ENCODE measurements at places on chromosomes 4 and X. TPM values are rescaled to one million over a fixed set of nuclear protein-coding genes. Genes with fewer than 3 reads are reported as not detected.

DNA sequence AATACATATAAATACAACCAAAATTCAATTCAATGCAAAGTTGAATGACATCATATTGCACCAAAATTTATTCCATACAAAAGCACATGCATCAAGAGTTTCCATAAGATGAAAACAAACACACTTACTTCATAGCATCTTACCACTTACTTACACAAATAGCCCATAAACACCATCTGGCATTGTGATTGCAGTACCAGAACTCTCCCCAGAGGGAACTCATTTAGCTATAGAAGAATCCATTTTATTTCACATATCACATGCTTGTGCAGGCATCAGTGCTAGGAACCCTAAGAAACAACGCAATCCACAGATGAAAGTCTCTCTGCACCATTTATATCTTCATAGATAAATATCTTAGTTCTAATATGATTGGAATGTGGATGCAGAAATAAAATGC is 77.9 kb downstream of the SLC7A11 start:
- DNase-seq, result no peak

GRCh38 chr4:36043901-36044300 is 200.4 kb downstream of the ARAP2 start:
- no peak for DNase-seq

DNA sequence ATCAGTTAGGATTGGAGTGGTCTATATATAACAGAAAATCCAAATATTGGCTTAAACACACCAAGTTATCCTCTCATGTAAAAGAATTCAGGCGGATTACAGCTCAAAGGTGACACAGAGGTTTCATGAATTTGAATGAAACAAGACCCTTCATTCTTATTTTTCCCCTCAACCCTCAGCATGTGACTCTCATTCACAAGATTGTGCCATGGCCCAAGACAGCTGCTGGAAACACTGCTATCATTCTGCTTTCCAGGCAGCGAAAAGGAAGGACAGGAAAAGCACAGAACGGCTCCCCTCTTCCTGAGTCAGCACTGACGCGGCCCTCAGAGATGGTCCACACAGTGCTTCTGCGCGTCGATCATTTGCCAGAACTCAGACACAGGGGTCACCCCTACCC is 891.0 kb upstream of the FRG1 start:
- no peak for DNase-seq

GRCh38 chr4:110480746-110481271 is 4.9 kb downstream of the ENPEP start:
- DNase-seq, result no peak

GRCh38 chr4:136495076-136495475 is 1037.2 kb downstream of the PCDH18 start:
- DNase-seq, result no peak

DNA sequence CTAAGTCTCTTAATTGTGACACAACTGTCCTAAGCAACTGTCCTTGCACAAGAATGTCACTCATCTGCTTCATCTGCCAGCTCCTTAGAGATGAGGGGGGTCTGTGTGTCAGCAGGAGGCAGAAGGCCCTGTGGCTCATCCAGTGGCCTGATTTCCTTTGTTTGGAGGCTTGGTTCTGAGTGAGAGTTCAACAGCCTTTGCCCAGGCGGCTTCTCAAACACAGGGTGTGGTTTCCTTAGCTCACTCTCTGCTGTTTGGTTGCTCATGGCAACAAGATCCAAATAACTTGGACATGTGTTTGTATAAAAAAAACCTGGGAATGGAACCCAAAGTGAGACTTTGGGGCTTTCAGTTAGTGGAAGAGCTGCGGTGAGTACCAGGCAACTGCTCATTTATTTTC is 46.6 kb downstream of the MAP7D3 start:
- no peak for DNase-seq

GRCh38 chr4:99090481-99091215 is 2.1 kb upstream of the ADH5 start:
- DNase-seq, result no peak

DNA sequence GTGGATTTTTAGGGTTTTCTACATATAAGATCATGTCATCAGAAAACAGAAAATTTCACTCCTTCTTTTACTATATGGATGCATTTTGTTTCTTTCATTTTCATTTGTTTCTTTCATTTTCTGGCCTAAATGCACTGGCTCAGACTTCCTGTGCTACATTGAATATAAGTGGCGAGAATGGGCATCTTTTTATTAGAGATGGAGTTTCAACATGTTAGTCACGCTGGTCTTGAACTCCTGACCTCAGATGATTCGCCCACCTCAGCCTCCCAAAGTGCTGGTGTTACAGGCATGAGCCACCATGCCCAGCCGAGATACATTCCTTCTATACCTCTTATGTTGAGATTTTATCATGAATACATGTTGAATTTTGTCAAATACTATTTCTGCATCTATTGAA is 61.8 kb downstream of the BRWD3 start:
- no peak for DNase-seq

Gene MAGEA10
- not detected for total RNA-seq

GRCh38 chr4:169663402-169663801 is 43.0 kb downstream of the CLCN3 start:
- DNase-seq, result no peak

All from esophagus squamous epithelium (tissue), 5 donors.